ENCODE measurements at places on chromosomes 16 and 17. TPM values are rescaled to one million over a fixed set of nuclear protein-coding genes. Genes with fewer than 3 reads are reported as not detected.

Gene SF3B3
- total RNA-seq: 107 TPM

Gene LDHD
- total RNA-seq: 4.5 TPM

Gene TMEM256
- total RNA-seq: 206 TPM

Gene KCNJ12
- 1.5 TPM for total RNA-seq

Gene PDILT
- not detected for total RNA-seq

Gene SPNS3
- not detected for total RNA-seq

Gene NTN3
- total RNA-seq: 2.1 TPM

Gene NR1D1
- 1.8 TPM for total RNA-seq

Gene CDYL2
- 2.1 TPM for total RNA-seq

Gene NDE1
- 23.8 TPM for total RNA-seq

Gene PSME3
- 50.7 TPM for total RNA-seq

Gene CDH5
- total RNA-seq: under 0.01 TPM

Gene PLSCR3
- 18.7 TPM for total RNA-seq

Gene ARHGDIG
- 0.77 TPM for total RNA-seq

Gene ZMYND15
- total RNA-seq: 0.51 TPM

Gene GINS2
- total RNA-seq: 0.26 TPM

Gene TNK1
- total RNA-seq: 0.66 TPM

Gene FAM171A2
- 5.0 TPM for total RNA-seq

Gene CALB2
- total RNA-seq: 1.3 TPM

Gene C16orf92
- not detected for total RNA-seq

Gene CACNG4
- not detected for total RNA-seq

Gene FMNL1
- 3.1 TPM for total RNA-seq

Gene TSNAXIP1
- 1.2 TPM for total RNA-seq

Gene KCNJ18
- total RNA-seq: not detected

Gene NPIPB6
- not detected for total RNA-seq

Gene AURKB
- 8.4 TPM for total RNA-seq

Gene DOC2B
- total RNA-seq: not detected

Gene HEATR9
- total RNA-seq: not detected

Gene CCL4L2
- not detected for total RNA-seq

Gene CDK3
- total RNA-seq: 1.3 TPM

Gene RDM1
- under 0.01 TPM for total RNA-seq

Gene LGALS9B
- total RNA-seq: not detected

All from fibroblast of lung (primary cell).